Ureter (tissue), 1 donor: ENCODE measurements at places on chromosomes 13 and 19.

- no peak for DNase-seq
These were observed 12.8 kb downstream of the F2RL3 start for GRCh38 chr19:16901491-16902175.

DNA sequence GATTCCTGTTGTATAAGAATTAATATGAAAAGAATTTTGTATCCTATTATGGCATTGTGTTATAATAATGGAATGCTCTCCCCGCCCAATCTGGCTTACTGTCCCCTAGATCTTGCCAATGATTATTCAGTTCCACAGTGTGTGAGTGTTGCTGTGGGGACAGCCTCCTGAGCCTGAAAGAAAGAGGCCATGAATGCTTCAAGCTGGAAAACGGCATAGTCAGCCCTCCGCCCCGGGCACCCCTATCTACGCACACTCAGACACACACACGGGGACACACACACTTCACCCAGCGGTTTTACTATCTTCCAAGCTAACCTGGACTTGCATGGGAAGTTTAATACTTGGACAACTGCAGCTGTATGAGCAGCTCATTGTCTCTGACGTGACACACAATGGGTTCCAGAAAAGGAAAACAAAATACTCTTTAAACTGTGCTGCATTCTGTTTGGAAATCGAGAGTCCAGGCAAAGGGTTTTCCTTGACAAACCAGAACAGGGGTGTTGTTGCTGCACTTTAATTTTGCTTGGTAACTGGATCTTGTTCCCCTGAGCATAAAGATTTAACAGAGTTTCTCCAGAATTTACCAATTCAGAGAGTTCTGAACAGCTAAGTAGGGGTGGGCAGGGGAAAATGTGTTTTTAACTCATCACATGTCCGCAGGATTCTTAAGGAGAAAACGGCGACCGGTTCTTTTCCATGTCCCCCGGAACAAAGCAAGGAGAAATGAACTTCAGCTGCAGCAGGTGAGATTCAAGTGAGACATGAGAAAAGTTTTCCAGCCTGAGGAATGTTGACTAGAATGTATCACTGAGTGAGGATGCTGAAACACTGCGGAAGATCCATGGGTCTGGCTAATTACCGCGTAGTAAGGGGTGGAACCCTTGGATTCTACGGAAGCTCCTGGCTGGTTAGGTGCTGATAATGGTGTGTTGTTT lies 472.9 kb downstream of the FOXO1 start:
- no peak for DNase-seq

DNA sequence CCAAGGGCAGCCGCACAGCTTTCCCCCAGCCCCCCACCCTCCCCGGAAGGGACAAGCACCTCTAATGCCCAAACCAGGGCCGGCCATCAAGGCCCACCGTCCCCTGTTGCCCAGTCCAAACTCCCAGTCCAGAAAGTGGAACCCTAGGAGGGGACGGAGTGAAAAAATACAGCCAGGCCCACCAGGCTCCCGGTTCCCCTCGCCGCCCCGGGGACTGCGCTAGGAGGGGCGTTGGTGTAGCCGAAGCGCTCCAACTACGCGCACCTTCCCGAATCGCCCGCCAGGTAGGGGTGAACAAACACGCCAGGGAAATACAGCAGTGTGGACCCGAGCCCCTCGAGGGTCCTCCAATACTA lies 1.3 kb downstream of the KLF16 start:
- no peak for DNase-seq

- no peak for DNase-seq
These were observed 200.8 kb downstream of the RGCC start for GRCh38 chr13:41658057-41658661.

DNA sequence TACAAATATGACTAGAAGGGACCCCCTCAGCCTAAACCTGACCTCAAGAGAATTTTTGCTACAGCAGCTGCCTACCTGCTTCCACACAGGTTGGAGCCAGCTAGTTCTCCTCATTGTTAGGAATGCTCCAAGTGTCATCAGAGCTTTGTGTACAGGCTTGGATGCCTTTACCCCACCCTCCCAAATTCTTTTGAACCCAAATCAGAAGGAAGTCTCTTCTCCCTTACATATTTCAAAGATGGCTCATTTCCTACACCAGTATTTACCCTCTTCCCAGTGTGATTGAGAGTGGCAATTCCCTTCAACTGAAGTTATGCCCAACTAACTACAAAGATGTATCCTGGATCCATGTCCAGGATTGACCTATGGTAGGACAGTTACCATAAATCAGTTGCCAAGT lies 323.2 kb downstream of the OXGR1 start:
- no peak for DNase-seq

DNA sequence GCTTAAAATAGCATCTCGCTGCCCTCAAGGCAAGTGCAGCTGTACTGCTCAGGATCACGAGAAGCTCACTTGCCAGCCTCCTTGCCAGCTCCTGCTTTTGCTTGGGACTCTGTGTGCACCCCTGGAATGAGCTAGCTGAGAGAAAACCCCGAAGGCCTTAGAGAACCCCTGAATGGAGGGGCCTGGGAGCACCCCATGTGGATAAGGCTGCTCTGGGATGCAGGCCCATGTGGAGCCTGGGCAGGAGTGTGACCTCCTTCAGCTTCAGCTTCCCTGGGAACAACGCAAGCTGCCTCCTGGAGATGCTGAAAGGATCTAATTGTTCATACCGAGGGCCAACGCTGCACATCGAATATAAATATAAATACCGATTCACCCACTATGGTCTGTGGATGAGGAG lies 109.2 kb downstream of the HSPH1 start:
- no peak for DNase-seq

GRCh38 chr13:46614582-46614981 lies 61.6 kb downstream of the LRCH1 start:
- DNase-seq, result no peak

- DNase-seq, result no peak
These were observed 34.4 kb downstream of the RAP2A start for GRCh38 chr13:97468331-97468730.
